ENCODE measurements at places on chromosomes 4 and X.

- DNase-seq: no peak
Observed at GRCh38 chr4:78749972-78750727, 26.0 kb upstream of the BMP2K start.

DNA sequence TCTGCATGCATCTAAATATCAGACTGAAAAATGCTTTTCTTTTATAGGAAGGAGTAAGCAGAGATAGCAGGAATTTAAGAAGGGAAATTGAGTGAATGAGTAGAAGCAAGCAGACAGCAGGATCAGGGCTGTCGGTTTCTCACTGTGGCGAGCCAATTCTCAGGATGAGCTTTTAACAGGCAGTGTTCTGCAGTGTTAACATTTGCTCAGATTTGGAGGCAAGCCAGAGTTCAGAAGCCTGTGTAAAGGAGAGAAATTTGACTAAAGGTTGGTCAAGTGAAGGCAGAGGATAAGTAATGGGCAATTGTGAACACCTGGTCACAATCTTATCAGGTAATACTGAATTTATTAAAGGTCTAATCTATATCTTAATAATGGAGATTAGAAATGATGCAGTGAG, 133.3 kb upstream of the MAGEB16 start:
- no peak for DNase-seq

DNA sequence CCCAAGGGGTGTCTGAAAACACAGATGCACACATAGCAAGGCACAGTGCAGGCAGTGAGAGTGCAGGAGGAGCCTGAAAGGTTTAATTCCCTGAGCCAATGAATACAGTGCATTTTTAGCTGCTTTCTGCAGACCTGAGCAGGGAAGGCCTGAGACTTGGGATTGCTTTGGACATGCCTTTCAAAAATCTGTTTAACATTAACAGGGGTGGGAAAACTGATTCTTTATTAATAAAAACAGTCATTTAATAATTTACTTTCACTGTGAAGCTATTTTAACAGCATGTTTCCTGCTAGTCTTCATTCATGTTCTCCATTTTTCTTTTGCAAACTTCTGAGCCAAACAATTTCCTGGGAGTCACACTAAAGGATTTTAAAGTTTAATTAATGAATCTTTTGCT, 488.1 kb downstream of the SMARCA1 start:
- no peak for DNase-seq

GRCh38 chr4:133581996-133582619, 433.0 kb downstream of the PCDH10 start:
- DNase-seq: no peak

GRCh38 chrX:37380924-37381323, 31.8 kb downstream of the PRRG1 start:
- DNase-seq: no peak

- no peak for DNase-seq
Observed at GRCh38 chrX:121259170-121259569, 211.8 kb downstream of the GLUD2 start.

All from CD4-positive, alpha-beta T cell treated with Interleukin-15 for 4 hours (primary cell).